Lung (tissue), 17 donors: ENCODE measurements at places on chromosomes 4 and X.
A peak's percentile ranks its signal among the peaks of the same experiment; 100 is the strongest.

GRCh38 chr4:129378364-129378763 is 282.4 kb downstream of the C4orf33 start:
- no peak overlapping the region for H3K27ac ChIP-seq
- no peak overlapping the region for H3K4me3 ChIP-seq
- H3K4me1 ChIP-seq, result no peaks in the 10 kb centered on the region
- no peaks in the 10 kb centered on the region for H3K27me3 ChIP-seq

DNA sequence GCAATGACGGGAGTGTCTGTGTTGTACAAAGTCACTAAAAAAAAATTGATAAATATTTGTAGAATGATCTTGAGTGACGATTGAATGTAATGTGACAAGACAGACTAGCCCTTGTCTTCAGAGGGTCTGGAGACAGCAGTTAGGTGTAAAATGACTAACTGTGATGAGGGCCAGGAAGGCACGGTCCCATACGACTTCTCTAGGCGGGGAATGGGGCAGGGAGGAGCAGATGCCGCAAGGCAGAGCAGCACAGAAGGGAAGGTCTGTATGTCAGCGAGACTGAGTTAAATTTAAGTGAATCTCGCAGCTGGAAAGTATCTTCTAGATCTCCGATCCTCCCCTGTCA is 405 bp downstream of the CENPE start:
- no peaks in the 10 kb centered on the region for H3K4me1 ChIP-seq
- H3K27ac ChIP-seq, result no peak overlapping the region
- H3K36me3 ChIP-seq, result no peaks in the 10 kb centered on the region
- DNase-seq, result no peak
- peak overlapping the region; percentile 99 for H3K4me3 ChIP-seq

GRCh38 chr4:146061610-146062334 is 113.7 kb upstream of the LSM6 start:
- no peaks in the 10 kb centered on the region for H3K36me3 ChIP-seq
- H3K27ac ChIP-seq, result no peak overlapping the region
- H3K4me1 ChIP-seq, result no peaks in the 10 kb centered on the region
- no peaks in the 10 kb centered on the region for H3K27me3 ChIP-seq

DNA sequence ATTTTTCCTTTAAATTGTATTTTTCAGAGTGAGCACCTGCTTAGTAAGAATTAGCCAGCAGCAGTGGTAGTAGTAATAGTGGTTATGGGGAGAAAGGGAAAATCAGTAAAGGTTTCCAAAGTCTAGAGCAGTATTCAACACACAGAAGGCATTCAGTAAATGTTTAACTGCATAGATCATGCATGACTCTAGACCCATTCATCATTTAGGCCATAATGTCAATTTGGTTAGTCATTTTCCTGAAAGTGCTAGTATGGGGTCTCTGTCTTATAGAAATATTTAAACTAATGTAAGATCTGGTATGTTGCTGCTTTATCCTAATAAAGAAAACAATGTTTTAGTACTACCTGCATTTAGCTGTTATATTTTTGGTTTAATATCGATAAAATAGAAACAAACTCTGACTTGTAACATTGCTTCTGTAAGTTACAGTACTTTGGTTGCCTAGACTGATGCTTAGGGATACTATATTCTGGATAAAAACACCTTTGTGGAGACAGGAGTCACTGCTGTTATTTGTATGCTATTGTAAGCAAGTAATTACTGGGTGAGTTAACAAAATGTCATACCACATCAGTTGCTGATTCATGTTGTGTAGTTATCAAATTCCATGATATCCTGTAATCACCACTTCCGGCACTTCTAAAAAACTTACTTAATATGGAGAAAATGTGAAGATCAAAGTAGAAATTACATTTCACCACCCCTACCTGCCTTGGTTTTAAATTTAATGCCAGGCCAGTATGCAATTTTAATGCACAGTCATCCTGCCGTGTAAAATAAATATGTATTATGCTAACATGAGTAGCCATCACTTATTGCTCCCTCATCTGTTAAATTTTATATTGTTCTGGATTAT is 115.8 kb upstream of the BMPR1B start:
- no peak overlapping the region for H3K27ac ChIP-seq
- H3K4me3 ChIP-seq, result no peak overlapping the region
- H3K4me1 ChIP-seq, result no peaks in the 10 kb centered on the region
- no peak for DNase-seq

- H3K4me1 ChIP-seq, result no peaks in the 10 kb centered on the region
- H3K27me3 ChIP-seq, result no peaks in the 10 kb centered on the region
- H3K27ac ChIP-seq, result no peak overlapping the region
- no peaks in the 10 kb centered on the region for H3K36me3 ChIP-seq
- no peak for DNase-seq
Measured at GRCh38 chr4:146927695-146928094, 18.0 kb downstream of the TTC29 start.

GRCh38 chrX:43677993-43678392 is 21.9 kb downstream of the MAOA start:
- H3K36me3 ChIP-seq, result no peaks in the 10 kb centered on the region
- no peak overlapping the region for H3K4me3 ChIP-seq
- no peak overlapping the region for H3K27ac ChIP-seq
- H3K4me1 ChIP-seq, result no peaks in the 10 kb centered on the region
- no peak for DNase-seq
- no peaks in the 10 kb centered on the region for H3K27me3 ChIP-seq

DNA sequence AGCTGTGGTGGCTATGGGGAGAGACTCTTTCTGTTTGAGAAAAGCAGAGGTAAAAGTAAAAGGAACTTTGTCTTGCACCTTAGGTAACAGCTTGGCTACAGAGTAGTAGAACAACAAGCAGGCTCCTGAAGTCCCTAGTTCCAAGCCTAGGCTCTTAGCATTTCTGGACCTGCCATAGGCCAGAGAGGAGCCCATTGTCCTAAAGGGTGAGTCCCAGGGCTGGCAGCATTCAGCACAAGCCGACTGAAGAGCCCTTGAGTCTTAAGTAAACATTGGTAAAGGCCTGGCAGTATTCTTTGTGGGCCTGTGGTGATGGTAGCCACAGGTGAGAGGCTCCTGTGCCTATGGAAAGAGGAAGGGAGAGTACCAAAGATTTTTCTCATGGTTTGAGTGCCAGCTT is 38.2 kb downstream of the CSN3 start:
- no peak overlapping the region for H3K4me3 ChIP-seq
- H3K27me3 ChIP-seq, result no peaks in the 10 kb centered on the region
- no peak overlapping the region for H3K27ac ChIP-seq
- no peaks in the 10 kb centered on the region for H3K4me1 ChIP-seq
- DNase-seq, result no peak

DNA sequence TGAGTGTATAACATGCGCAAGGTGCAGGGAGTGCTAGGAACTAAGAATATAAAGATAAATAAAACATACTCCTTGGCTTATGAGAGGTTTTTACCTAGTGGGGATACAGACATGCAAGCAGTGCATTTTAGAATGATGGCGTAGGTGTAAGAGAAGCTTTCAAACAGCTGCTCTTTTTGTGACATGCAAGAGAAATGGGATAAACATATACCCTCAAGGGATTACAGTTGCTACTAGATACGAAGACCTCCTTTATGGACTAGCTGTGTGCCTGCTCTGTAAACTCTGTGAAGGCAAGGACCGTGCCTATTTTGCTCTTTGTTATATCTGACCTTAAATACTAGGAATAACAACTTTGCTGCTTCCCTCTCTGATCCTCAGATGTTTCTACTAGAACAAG is 39.0 kb upstream of the SLITRK4 start:
- no peak overlapping the region for H3K27ac ChIP-seq
- H3K36me3 ChIP-seq, result no peaks in the 10 kb centered on the region
- H3K4me1 ChIP-seq, result no peaks in the 10 kb centered on the region
- H3K4me3 ChIP-seq, result no peak overlapping the region

DNA sequence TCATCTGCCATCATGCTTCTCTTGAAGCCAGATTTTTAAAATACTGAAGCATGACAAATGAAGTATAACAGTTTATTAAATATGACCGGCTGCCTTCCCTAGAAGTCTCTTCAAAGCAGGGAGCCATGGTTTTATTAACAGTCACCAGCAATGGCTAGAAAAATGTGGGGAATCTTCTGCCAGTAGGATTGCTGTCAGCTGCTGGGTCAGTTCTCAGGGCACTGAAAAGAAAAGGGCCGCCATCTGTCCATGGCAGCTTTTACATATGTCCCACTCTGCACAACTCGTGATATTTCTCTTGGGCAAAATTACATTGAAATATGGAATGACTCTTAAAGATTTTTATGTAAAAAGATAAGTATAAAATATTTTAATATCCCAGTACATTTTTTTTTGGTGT is 2.8 kb downstream of the CCNG2 start:
- H3K27me3 ChIP-seq, result no peaks in the 10 kb centered on the region
- H3K36me3 ChIP-seq, result peaks cover 14% of the 10 kb centered on the region
- DNase-seq, result peak; percentile 67
- H3K27ac ChIP-seq, result no peak overlapping the region
- no peak overlapping the region for H3K4me3 ChIP-seq
- peaks cover 1% of the 10 kb centered on the region for H3K4me1 ChIP-seq

GRCh38 chr4:150308824-150309472 is 230.7 kb downstream of the DCLK2 start:
- no peak for DNase-seq
- no peak overlapping the region for H3K4me3 ChIP-seq
- H3K27ac ChIP-seq, result no peak overlapping the region
- no peaks in the 10 kb centered on the region for H3K36me3 ChIP-seq
- H3K27me3 ChIP-seq, result no peaks in the 10 kb centered on the region

DNA sequence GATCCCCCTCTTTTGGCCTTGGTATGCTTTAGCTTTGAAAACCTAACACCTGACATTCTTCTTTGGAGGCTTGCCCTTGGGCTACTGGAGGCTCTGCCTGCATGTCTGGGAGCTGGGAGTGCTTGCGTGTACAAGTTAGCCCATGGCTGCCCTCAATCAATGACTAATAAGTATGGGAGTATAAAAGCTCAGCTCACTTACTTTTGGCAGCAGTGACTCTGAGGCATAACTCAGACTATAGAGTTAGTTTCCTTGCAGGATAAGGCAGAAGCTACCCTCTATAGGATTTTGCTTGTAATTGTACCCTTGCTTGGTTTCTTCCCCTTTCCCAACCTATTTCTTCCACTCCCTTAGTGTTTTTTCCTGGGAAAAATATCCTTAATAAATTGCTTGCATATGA is 247.9 kb downstream of the PPP1R2C start:
- peak; percentile 18 for DNase-seq
- H3K4me1 ChIP-seq, result no peaks in the 10 kb centered on the region
- H3K27me3 ChIP-seq, result no peaks in the 10 kb centered on the region
- no peak overlapping the region for H3K4me3 ChIP-seq

DNA sequence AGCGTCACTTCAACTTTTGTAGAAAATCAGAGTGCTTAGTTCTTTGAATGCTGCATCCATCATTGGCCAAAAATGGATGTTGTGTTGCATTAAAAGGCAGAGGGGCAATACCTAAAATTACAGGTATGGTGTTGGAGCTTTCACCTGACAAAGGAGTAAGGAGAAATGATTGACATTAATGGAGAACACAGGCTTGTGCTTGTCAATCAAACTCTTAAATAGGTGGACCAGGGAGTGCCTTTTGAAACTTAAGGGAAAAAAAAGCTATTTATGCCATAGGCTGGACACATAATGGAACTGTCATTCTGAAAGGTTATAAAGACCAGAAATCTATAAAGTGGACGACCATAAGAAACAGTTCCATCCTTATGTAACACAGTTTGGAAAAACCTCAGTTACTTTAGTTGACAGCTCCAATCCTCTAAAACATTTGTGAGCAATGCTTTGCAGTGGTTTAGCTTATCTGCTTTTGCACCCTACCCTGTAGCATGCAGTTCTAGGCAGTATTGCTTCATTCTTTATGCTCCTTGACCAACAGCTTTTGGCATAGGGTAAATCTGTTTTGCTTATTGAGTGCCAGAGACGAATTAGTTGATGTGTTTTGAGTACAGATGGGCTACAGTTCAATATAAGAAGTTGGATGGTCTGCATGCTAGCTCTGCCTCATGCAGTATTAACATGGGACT is 2.4 kb downstream of the HADH start:
- H3K4me3 ChIP-seq, result no peak overlapping the region
- no peaks in the 10 kb centered on the region for H3K27me3 ChIP-seq

DNA sequence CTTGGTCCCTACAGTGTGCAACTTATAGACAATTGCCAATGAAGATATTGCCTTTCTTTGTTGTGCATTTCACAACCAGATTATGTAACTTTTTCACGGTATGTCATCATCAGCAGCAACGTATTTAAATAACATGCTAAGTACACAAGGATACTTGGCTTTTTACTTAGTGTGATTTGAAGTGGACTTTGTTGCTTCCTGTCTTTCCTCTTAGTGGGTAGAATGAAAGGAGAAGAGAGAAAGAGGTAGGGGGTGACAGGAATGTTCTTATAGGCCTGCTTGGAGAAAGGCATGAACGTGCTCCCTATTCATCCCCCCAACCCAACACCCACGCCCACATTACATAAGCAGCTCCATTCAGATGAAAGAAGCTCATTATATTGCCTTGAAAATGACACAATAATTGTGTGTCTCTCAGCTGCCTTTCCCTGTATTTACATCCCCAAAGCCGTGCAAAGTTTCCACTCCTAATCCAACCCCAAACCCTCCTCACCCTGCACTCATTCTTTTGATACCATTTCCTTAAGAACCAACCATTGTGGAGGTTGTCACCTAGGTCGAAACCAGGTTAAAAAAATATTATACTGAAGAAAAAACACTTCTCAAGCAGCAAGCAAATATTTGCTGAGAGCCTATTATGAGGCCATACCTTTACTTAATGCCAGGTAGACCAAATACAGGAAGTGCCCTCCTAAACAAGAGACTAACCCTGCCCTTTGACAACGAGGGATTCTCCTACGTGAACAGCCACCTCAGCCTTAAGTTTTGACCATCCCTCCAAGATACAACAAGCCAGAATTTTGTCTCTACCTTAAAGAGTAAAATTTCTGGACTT is 25.2 kb upstream of the GK start:
- no peak overlapping the region for H3K4me3 ChIP-seq
- no peak overlapping the region for H3K27ac ChIP-seq
- no peaks in the 10 kb centered on the region for H3K27me3 ChIP-seq
- peak; percentile 25 for DNase-seq
- no peaks in the 10 kb centered on the region for H3K36me3 ChIP-seq
- H3K4me1 ChIP-seq, result no peaks in the 10 kb centered on the region

DNA sequence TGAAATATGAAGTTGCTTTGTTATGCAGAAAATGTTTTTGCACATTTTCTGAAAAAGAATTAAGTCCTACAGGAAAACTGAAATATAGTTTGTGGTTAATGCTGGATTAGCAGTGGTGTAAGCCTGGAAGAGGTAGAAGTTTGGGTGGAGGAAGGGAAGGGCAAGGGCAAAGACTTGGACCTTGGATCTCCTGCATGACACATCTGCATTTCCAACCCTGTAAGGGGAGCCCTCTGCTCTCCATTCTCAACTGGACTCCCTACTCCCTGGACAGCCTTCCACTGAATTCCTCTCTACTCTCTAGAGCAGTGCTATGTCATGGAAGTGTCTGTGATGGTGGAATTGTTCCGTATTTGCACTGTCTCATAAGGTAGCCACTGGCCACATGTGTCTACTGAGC is 4.6 kb downstream of the CASP6 start:
- peaks cover 9% of the 10 kb centered on the region for H3K36me3 ChIP-seq
- H3K27ac ChIP-seq, result no peak overlapping the region
- H3K27me3 ChIP-seq, result no peaks in the 10 kb centered on the region
- peaks cover 4% of the 10 kb centered on the region for H3K4me1 ChIP-seq
- H3K4me3 ChIP-seq, result no peak overlapping the region

- no peaks in the 10 kb centered on the region for H3K36me3 ChIP-seq
- H3K4me3 ChIP-seq, result no peak overlapping the region
- H3K4me1 ChIP-seq, result no peaks in the 10 kb centered on the region
- no peak for DNase-seq
- H3K27ac ChIP-seq, result no peak overlapping the region
- H3K27me3 ChIP-seq, result no peaks in the 10 kb centered on the region
Measured at GRCh38 chr4:140829825-140830224, 73.6 kb upstream of the TBC1D9 start.

- H3K4me1 ChIP-seq, result no peaks in the 10 kb centered on the region
- no peaks in the 10 kb centered on the region for H3K36me3 ChIP-seq
- H3K27me3 ChIP-seq, result peaks cover 12% of the 10 kb centered on the region
- no peak overlapping the region for H3K27ac ChIP-seq
- no peak for DNase-seq
Measured at GRCh38 chrX:7568597-7568996, 274.4 kb upstream of the VCX start.
